AG04450 (cell line): ENCODE measurements at places on chromosomes 11 and 22. TPM values are rescaled to one million over a fixed set of nuclear protein-coding genes. Genes with fewer than 3 reads are reported as not detected.

RAB36 gene
- 2.6 and 3.5 TPM in 2 replicates for polyA plus RNA-seq

- DNase-seq, result no peak
Measured at GRCh38 chr22:16824716-16825687, at the start of gene XKR3. Gene XKR3, minus strand, starts transcription at chr22:16825411. Its CDS starts 17,338 bp downstream, at chr22:16808073.

FAM89B gene
- polyA plus RNA-seq, result 28.8 and 40.8 TPM in 2 replicates

JAML gene
- polyA plus RNA-seq, result not detected in 2 replicates

UPK3A gene
- polyA plus RNA-seq, result not detected in 2 replicates

DNA sequence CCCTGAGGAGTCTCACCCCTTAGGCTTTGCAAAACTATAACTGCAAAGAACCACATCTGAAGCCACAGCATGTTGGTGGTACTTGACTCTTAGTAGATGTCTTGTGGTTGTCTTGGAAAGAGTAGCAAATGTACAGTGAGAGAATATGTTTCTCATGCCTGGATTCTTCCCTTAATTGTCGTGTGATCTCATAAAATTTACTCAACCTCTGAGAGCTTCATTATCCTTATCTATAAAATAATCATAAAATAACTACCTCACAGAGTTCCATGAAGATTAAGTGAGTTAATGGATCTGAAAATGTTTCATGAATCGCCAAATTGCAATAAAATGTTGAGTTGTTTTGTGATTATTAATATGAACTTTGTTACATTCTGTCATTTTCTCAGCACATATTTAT, 491.5 kb downstream of the METTL15 start:
- DNase-seq, result no peak

OR52K2 gene
- not detected in 2 replicates for polyA plus RNA-seq

DNA sequence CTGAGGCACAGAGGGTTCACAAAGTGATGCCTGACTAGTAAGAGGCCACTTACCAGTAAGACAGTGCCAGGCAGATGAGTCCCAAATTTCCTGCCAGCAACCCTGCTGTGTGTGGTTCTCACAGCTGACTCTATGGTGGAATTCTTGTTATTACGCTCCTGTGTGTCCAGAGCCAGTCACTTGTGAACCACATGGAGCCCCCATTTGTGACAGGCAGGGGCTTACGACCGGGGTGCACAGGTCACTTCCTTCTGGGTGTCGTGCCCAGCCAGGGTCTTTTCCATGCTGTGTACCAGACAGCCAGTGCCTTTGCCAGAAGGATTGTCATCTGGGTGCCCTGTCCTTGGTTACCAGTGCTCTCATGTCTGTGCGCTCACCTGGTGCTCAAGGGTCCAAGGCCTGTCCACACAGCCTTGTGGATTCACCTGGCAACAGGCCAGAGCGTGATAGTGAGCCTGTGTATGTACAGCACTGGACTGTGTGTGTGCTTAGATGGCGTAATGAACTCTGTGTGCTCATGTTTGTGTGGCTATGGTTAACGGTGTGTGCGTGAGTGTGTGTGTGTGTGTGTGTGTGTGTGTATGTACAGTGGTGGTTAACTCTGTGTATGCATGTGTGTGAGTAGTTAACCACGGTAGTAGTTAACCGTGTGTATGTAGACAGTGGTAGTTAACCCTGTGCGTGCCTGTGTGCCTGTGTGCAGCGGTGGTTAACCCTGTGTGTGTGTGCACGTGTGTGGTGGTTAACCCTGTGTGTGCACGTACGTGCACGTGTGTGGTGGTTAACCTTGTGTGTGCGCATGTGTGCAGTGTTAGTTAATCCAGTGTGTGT, 18.6 kb downstream of the GRAMD4 start:
- no peak for DNase-seq

DNA sequence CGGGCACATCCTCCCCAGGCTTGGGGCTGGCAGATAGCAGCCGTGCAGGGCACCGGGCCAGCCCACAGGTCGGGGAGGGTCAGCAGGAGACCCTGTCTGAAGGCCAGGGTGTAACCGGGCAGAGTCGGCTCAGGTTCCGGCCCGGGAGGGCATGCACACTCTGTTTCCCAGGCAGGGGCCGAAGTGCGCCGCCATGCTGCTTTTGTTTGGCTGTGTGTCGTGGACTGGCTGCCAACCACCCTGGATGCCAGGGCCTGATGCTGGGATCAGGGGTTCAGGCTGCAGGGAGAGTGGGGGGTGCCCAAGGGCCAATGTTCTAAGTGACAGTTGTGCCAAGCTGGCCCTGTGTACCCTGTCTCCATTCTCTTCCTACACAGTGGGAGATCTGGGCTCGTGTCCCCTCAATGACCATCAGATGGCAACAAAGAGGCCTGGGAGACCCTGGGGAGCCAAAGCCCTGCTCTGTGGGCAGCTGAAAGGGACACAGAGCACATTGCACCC, 120.9 kb upstream of the B3GAT1 start:
- DNase-seq, result no peak

- DNase-seq, result no peak
Measured at GRCh38 chr11:27391331-27392015, 28.5 kb upstream of the CCDC34 start.

RHOD gene
- polyA plus RNA-seq, result 12.9 and 16.9 TPM in 2 replicates

DNA sequence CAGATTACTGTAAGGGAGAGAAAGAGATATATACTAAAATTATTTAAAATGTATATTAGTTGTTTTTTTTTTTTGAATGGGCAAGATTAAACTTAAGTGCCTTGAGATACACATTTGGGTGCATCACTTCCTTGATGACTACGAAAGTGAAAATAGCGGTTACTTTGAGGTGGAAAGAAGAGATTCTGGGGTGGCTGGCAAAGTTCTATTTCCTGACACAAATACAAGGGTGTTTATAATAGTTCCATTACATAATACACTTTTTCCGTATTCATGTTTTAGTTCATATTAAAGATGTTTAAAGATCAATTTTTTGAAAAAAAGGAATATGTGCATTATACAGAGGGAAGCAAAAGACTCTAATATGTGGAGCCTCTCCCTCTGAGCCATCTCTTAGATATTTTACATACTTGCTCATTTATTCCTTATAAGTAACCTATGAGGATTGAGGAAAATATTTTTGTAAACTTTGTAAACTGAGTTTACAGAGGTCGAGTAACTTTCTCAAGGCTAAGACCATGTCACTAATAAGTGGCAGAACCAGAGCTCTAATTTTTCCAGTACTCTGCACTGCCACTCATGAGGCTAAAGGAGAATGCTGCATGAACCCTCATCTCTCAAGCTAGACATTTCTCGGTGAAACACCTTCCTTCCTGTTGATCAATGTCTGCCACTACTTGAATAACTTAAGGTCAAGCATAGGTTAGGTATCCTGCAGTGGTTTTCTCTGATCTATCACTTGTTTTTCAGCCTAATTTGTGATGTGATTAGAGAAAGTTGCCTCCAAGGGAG, 58.6 kb downstream of the DDIAS start:
- DNase-seq, result no peak

LGR4 gene
- 4.2 and 5.8 TPM in 2 replicates for polyA plus RNA-seq

- no peak for DNase-seq
Measured at GRCh38 chr11:96465512-96465911, 75.7 kb downstream of the JRKL start.

DNA sequence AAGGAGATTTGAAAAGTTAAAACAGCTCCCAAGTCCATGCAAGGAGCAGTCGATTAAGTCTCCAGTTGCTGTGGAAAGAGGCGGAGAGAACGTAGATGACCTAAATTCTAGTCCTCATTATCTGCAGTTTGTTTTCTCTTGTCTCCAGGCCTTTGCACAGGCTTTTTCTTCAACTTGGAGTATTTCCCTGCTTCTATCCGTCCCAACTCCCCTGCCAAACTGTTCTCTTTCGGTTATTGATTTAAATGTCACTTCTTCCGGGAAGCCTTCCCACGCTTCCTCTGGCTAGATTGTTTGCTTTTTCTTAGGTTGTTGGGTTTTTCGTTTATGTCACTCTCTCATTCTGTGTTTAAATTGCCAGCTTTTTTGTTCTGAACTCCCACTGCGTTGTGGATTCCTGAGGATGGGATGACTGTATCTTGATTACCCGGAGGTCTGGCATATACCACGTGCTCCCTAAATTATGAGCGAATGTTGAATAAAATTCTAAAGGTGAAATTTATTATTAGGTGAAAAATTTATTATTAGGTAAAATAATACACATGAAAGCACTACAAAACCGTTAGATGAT, 463 bp downstream of the TMEM126B start:
- no peak for DNase-seq

GRCh38 chr11:44970293-44970692, 19.6 kb upstream of the TP53I11 start:
- no peak for DNase-seq

DNA sequence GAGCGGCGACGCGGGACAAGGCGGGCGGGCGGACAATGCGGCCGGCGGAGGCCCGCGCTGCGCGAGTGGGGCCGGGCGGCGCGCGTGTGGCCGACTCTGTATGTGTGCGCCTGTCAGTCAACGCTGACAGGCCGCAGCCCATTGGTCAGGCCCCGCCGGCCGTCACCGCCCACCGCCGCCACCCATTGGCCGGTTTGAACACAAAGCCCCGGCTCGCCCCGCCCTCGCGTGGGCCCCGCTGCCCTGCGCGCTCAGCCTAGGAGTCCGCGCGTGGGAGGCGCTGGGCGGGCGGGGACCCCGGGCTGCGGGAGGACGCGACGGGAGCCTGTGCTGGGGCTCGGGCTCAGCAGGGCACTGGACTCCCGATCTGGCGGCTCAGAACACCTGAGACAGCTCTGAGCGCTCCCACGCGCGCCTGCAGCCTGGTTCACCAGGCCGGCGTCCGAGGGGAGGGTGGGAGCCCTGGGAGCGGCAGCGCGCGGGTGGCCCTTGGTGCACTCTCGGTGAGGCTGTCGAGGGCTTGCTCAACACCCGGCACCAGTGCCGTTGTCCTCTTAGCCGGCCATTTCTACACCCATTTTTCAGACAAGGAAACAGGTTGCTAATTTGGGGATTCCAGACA, at the start of gene SUN2:
SUN2 (minus strand) TSS at position 88 of the 622 bp plus-strand sequence. CDS start 3,370 bp downstream, outside the sequence.
- DNase-seq, result peak; percentile 34

DNA sequence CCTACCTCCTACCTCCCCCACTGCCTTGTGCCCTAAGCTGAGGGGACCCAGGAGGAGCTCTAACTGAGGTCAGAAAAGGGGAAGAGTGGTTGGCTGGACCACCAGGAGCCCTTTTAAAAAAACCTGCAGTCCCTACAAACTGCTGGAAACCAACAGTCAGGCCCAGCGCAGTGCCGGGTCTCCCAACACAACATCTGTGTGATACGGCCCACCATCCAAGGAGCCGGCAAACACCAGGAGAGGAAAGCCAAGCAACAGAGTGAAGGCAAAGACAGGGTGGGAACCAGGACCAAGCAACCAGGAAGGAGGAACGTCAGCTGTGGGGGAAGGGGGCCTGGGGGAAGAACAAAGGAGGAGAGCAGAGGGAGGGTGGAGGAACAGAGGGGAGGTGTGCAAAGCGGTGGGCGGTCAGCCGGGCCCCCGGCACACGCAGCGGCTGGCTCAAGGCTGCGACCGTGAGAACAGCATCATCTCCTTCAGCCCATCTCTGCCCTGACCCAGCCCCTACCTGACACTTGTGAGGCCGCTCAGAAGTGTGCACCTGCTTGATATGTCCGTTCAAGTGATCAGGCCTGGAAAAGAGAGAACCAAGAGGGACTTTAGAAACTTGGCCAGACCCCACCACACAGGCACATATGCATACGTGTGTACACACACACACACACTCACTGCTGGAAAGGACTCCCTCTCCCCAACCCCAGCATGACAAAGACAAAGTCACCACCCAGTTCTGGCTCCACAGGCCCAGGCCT, 3.6 kb downstream of the PATZ1 start:
- DNase-seq, result no peak

KCNJ5 gene
- polyA plus RNA-seq, result not detected in 2 replicates

DNA sequence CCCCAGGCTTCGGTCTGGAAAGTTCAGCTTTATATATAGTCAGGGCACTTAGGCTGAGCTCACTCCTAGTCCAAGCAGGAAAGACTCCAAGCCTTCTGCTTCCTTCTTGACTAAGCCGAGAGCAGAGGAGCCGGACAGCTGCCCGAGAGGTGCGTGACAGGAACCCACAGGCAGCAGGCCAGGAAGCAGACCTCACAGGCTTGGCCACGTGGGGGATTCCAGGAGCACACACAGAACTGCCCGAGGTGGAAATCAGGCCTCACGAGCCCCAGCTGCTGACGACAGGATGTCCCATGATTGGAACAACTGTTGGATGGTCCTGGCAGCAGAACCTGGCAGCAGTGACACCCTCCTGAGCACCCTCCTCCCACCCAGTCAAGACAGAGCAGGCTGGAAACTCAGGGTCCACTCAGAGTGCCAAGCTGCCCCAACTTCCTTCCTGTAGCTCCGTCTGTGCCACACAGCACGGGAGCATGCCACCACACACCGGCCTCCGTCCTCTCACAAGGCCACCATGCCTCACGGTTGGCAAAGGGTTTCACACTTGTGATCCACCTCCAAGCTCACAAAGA, 5.4 kb downstream of the PLA2G6 start:
- DNase-seq, result peak; percentile 86

GRCh38 chr22:39428597-39429071, 28.2 kb upstream of the MGAT3 start:
- DNase-seq, result no peak

GRCh38 chr11:129013737-129014475, 71.2 kb upstream of the TP53AIP1 start:
- no peak for DNase-seq

- DNase-seq, result no peak
Measured at GRCh38 chr22:24338726-24339451, 68.3 kb downstream of the SPECC1L start.

GRCh38 chr11:59172345-59173079, 580 bp downstream of the DTX4 start:
- no peak for DNase-seq

DNA sequence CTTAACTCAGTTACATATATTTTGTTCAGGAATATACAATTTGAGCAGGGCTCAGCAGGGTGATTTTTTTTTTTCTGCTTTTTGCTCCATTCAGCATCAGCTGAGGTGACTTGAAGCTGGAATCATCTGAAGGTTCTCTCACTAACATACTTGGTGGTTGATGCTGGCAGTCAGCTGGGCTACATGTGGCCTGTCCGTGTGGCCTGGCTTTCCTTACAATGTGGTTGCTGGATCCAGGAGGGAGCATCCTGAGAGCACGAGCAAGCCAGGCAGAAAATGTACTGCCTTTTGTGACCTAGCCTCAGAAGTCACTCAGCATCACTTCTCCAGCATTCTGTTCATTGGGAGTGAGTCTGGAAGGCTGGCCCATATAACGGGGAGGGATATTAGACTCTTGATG, 151.6 kb upstream of the E2F8 start:
- no peak for DNase-seq

DNA sequence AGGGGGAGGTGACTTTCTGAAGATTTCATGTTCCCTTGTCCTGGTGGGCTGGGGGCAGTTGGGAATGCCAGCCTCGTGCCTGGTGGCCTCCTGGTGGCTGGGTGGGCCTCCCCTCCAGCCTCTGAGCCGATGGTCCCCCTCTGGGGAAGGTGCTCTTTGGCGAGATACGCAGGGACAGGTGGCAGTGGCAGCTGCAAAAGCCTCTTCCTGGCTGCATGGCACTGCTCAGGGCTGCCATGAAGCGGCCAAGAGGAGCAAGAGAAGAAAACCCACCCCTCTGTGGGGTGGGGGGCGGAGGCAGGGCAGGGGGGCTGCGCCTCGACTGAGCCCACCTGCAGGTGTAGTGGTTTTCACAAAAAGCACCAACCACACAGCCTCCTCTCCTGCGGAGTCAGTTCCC, 61.8 kb upstream of the PHF21B start:
- no peak for DNase-seq

GRCh38 chr11:62341588-62341987, 4.3 kb downstream of the ASRGL1 start:
- no peak for DNase-seq
